ENCODE measurements at places on chromosomes 1 and 21.

GRCh38 chr21:37878946-37879660, 37.2 kb downstream of the KCNJ6 start:
- no peak overlapping the region for H3K4me3 ChIP-seq
- H3K27ac ChIP-seq: no peak overlapping the region
- no peak for DNase-seq
- H3K27me3 ChIP-seq: no peaks in the 10 kb centered on the region
- H3K4me1 ChIP-seq: no peaks in the 10 kb centered on the region

GRCh38 chr1:38244218-38244845, 197.7 kb upstream of the POU3F1 start:
- H3K4me3 ChIP-seq: no peak overlapping the region
- H3K27me3 ChIP-seq: no peaks in the 10 kb centered on the region
- no peak overlapping the region for H3K27ac ChIP-seq
- H3K36me3 ChIP-seq: no peaks in the 10 kb centered on the region
- H3K4me1 ChIP-seq: peaks cover 3% of the 10 kb centered on the region

DNA sequence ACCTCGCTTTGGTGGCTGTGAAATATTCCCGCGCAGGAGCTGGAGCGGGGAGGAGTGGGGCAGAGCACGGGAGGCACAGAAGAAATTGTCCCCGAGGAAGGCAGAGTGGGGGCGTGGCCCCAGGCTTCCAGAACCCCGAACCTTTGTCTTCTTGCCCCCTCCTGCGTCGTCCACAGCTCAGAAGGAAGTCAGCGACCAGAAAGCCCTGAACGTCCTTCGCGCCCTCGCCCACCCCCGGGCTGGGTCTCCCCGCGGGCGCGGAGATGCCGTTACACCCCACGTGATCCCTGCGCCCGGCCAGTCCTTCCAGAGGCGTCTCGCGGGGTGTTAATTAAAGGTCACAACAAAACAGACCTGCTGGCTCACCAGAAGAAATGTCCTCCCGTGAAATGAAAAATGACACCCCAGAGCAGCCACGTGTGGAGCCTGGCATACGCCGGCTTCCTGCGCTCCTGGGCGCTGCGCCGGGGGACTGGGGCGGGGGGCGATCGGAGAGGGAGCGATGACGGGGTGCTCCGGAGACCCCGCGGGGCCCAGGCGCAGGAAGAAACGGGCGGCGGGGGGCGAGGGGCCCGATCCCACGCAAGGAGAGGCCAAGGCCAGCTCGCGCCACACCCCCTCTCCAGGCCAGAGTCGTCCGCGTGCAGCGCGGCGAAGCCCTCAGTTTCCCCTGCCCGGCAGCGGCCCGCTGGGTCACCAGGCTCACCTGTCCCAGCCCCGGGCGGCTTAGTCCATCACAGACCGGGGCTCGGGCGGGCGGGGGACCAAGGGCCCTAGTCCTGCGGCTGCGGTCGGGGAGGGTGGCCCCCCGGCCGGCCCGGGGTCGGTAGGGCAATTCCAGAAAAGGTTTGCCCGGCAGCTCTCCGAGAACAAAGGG, 995 bp upstream of the KIF26B start:
- peaks cover 2% of the 10 kb centered on the region for H3K4me1 ChIP-seq
- no peak overlapping the region for H3K4me3 ChIP-seq
- H3K27me3 ChIP-seq: peaks cover 17% of the 10 kb centered on the region
- DNase-seq: peak; percentile 22
- H3K36me3 ChIP-seq: no peaks in the 10 kb centered on the region

- peak; percentile 58 for DNase-seq
- no peak overlapping the region for H3K4me3 ChIP-seq
- H3K27ac ChIP-seq: no peak overlapping the region
- H3K36me3 ChIP-seq: no peaks in the 10 kb centered on the region
- peaks cover 55% of the 10 kb centered on the region for H3K27me3 ChIP-seq
Observed at GRCh38 chr1:170660281-170660713, 3.6 kb upstream of the PRRX1 start.

GRCh38 chr1:212595229-212595628, 13.3 kb upstream of the ATF3 start:
- no peaks in the 10 kb centered on the region for H3K36me3 ChIP-seq
- peaks cover 2% of the 10 kb centered on the region for H3K4me1 ChIP-seq
- no peak overlapping the region for H3K27ac ChIP-seq
- peak; percentile 71 for DNase-seq
- no peaks in the 10 kb centered on the region for H3K27me3 ChIP-seq
- no peak overlapping the region for H3K4me3 ChIP-seq

DNA sequence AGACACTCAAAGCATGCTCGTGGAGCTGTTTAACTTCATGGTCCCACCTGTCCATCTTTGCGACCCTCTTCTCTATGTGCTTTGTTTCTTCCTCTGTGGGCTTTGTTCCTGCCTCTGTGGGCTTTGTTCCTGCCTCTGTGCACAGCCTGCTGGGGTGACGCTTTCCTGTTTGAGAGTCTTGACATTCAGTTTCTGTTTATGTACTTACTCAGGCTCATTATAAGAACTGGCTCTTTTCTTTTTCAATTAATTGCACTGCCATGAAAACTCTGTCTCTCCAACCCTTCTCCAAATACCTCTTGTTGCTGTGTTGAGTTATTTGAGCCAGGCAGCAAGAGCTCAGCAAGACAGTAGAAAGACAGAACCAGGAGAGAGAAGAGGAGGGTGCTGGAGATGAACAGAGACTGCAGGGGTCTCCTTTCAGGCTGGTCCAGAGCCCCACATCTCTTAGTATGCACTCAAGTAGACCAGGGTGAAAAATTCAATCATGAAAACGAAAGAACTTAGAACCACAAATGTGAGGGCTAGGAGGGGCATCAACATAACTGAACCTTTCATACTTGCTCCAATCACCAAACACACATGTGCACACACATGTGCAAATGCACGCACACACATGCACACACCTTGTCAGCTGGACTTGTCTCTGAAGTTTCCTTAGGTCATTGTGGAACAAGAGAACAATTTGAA, 88.3 kb upstream of the SGIP1 start:
- H3K36me3 ChIP-seq: no peaks in the 10 kb centered on the region
- no peaks in the 10 kb centered on the region for H3K4me1 ChIP-seq
- no peak overlapping the region for H3K4me3 ChIP-seq
- H3K27ac ChIP-seq: no peak overlapping the region
- DNase-seq: no peak

DNA sequence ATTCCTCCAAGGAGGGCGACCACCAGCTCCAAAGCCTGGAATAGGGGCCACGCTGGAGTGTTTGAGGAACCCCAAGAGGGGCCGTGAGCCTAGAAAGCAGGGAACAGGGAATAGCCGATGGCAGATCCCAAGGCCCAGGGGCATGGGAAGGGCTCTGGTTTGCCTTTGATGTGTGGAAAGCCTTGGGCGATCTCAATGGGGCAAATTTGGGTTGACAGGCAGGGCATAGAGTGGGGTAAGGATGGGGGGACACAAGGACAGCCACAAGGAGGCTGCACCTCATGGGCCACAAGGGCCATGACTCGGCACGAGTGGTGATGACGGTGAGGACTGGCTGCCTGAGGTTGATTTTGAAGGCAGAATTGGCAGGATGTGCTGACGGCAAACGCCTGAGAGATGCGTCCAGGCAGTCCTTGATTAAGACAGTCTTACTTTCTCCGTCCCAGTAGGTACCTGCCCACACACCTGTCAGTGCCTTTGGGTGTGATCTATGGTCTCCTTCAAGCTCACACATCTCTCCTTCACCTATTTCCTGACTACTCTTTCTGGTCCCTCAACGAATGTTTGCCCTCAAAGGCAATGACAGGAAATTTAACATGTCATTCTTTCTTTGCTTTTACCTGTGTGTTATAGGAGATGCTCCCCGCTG, 2.0 kb upstream of the TMPRSS3 start:
- no peaks in the 10 kb centered on the region for H3K4me1 ChIP-seq
- H3K27me3 ChIP-seq: no peaks in the 10 kb centered on the region
- H3K27ac ChIP-seq: no peak overlapping the region
- no peak overlapping the region for H3K4me3 ChIP-seq
- DNase-seq: no peak
- H3K36me3 ChIP-seq: no peaks in the 10 kb centered on the region

GRCh38 chr1:151047591-151047924, at the start of gene C1orf56:
Gene C1orf56, plus strand, starts transcription at chr1:151047751. Its CDS starts 97 bp downstream, at chr1:151047848.
- peak within 1 kb of the TSS; percentile 59 for H3K27ac ChIP-seq
- peaks cover 1% of the 10 kb centered on the region for H3K4me1 ChIP-seq
- DNase-seq: peak; percentile 82
- H3K4me3 ChIP-seq: peak within 1 kb of the TSS; percentile 63
